Iris pigment epithelial cell (primary cell): ENCODE measurements at places on chromosomes 7 and 10.

- DNase-seq: no peak
Measured at GRCh38 chr7:117664047-117664446, 184.2 kb downstream of the CFTR start.

DNA sequence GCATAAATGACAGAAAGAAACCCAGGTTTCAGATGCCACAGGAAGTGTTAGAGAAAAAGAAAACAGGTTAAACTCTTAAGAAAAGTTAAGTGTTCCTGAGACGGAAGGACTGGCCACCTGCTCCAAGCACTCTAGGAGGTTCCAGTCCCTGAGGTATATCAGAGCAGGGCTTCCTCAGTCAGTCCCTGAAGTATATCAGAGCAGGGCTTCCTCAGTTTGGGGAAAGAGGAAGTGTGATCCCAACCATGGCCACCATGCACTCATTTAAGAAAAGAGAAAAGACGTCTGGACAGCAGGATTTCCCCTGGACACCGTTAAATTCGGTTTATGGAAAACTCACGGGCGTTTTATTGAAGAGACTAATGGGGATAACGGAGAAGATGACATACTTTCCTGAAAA is 133.4 kb upstream of the PFKP start:
- no peak for DNase-seq

DNA sequence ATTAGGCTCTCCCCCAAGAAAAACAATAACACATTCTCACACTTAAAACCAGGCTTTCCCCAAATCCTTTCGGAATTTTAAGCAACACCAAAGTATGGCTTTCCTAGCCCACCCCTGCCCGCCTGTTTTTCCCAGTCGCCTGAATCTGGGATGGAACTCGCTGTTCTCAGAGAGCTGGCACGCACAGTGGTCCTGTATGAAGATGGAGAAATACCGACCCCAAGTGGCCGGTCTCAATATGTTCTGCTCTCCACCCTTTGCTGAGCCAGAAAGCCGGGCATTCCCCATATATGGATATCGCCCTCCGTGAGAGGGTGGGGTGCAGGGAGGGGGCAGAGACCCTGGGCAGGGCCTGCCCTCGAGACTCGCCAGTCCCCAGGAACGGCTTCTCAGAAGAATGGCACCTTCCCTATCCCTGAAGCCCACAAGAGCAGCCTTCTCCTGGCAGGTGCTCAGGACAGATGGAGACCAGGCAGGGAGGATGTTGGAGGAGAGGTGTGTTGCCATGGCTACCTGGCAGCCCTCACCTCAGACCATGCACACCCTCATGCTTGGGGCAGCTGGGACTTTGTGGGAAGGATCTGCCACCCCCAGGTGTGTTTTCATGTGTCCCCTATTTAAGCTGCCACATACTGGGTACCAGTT is 3.4 kb downstream of the TACR2 start:
- peak; percentile 68 for DNase-seq

DNA sequence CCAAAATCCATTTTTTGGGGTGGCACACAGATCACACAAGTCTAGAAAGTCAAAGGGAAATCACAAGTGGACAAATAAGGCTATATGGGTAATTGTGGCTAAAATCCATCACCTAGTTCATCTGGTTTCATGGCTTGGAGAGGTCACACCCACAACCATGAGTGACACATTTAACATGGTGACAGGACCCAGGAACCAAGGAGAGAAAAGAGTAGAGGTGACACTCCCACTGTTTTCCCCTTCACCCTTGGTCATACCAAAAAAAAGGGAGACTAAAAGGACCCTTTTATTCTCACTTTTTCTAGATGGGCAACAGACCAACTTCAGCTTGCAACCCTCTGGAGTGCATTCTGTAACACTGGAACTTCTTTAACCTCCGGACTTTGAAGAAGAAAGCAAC is 46.2 kb upstream of the ZNF107 start:
- no peak for DNase-seq

GRCh38 chr10:7318836-7319235 is 92.0 kb downstream of the SFMBT2 start:
- no peak for DNase-seq

- no peak for DNase-seq
Measured at GRCh38 chr7:99061001-99061776, 82.7 kb downstream of the SMURF1 start.

DNA sequence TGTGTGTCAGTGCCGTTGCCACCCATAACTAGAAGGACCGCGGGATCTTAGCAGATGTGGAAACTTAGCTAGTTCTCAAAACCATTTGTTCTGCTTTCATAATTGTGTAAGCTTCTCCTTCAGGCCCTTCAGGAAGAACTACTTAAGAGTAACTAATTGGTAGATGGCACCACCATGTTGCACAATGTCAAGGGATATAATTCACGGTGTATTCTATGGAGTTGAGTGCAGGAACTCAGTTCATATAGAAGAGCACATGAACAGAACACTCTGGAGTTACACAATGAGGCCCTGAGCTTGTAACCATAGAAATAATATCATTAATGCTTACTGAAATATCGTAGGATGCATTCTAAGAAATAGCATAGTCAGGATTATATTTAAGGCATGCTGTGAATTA is 126.5 kb upstream of the GAD2 start:
- no peak for DNase-seq
